ENCODE measurements at places on chromosomes 16 and 17.

GRCh38 chr17:17567631-17568030 is 23.9 kb downstream of the PEMT start:
- DNase-seq: no peak

DNA sequence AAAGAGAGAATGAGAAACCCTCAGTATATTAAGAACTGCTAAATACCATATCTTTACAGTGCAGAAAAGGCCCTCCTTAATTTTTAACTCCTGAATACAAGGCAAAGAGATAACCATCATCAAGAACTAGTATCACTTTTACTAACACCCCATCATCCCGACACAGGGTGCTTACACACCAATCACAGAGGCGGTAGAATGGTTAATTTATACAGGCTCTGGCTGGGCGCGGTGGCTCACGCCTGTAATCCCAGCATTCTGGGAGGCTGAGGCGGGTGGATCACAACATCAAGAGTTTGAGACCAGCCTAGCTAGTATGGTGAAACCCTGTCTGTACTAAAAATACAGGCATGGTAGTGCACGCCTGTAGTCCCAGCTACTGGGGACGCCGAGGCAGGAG is 4.2 kb downstream of the PSMD12 start:
- no peak for DNase-seq

GRCh38 chr17:13749166-13749890 is 147.6 kb upstream of the HS3ST3A1 start:
- DNase-seq: no peak

DNA sequence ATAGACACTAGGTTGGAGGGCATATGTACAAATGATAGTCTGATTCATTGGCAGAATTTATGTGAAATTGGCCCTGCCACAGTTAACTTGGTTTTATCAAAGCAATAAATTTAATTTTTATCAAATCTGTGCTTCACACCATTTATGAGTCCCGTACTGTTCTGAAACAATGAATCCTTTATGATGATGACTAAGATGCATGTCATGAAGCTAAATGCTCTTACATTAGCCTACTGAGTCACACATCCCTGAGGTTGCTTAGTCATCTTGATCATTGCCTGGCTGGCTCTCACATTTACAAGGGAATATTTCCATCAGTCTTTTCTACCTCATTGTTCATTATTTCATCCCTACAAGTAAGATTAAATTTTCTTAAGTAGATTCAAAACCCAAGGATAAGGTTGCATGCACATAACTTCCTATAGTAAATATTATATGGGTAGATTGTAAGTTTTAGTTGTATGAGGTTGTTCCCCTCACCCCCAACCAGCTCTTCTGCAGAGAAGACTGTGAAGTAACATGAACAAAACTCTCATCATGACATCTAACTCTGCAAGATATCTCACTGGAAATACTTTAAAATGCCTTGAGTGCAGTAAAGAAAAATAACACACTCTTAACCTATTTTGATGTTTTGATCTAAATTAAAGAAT is 170.7 kb downstream of the CYB561 start:
- DNase-seq: no peak

- DNase-seq: no peak
These were observed 7.4 kb downstream of the MAP3K3 start for GRCh38 chr17:63629627-63630026.

GRCh38 chr17:76679239-76679638 is 31.5 kb downstream of the MXRA7 start:
- DNase-seq: no peak

Measured in activated CD8-positive, alpha-beta T cell treated with anti-CD3 and anti-CD28 coated beads, Interleukin-2, amount 10 ng/mL, durations not matched to agents 7 days and 5 days (primary cell).